Lung microvascular endothelial cell (primary cell): ENCODE measurements at places on chromosomes 6 and 20.

DNA sequence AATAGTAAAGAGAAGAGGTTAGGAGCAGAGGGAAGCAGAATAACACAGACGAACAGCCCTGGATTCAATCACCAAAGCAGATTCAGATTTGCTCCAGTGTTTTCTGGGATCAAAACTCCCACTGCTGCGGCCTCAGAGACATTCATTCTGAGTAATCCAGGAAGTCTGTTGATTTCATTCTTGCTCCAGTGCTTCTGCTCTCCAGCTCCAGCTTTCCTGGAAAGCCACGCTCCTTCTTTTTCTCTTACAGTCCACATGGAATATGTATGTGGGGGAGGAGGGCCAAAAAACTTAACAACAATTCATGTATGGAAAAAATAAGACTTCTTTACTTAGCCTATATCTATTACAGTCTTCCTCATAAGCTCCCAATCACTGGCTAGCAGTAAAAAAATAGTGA is 26.4 kb upstream of the UST start:
- peak; percentile 3 for DNase-seq

- no peak for DNase-seq
Observed at GRCh38 chr20:24242763-24243162, 226.7 kb upstream of the SYNDIG1 start.

GRCh38 chr6:25997921-25998320 is 35.3 kb downstream of the TRIM38 start:
- no peak for DNase-seq

GRCh38 chr6:146859795-146860495 is 261.2 kb downstream of the ADGB start:
- no peak for DNase-seq

DNA sequence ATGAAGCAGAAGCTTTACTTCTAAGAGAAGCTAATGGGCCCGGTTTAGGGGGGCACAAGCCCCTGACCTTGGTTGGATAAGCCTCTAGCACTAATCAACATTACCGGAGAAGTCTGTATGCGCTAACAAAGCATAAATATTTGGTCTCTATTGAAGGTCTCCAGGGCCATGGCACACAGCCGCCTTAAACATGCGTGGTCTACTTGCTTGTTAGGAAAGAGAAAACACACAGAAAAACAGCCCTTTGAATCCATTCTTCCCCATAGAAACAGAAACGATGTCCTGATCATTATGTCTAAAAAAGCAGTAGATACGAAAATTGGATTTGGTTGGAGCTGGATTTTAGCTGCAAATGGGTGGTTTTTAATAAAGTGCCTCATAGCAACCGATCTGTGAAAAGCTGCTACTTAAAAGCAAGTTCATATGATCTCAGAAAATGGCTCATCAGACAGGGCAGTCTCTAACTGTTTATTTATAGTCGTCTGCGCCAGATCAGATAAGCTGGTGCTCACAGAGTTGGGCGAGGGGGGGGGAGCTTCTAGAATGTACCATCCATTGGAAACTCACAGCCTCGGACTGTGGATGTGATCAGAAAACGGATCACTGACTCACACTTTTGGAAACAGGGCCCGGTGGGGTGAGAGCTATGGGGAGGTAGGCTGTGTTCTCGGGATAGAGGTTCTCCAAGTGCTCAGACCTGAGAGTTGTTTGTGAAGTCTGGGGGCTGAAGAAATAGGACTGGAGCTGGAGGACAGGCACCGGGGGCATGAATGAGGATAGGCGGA is 35.3 kb upstream of the APCDD1L start:
- DNase-seq, result peak; percentile 95

- no peak for DNase-seq
Observed at GRCh38 chr20:33773412-33774089, 37.6 kb upstream of the CHMP4B start.
